ENCODE measurements at places on chromosomes 11 and 22.

GRCh38 chr11:114194702-114195101 is 101.5 kb upstream of the NNMT start:
- no peak for DNase-seq

DNA sequence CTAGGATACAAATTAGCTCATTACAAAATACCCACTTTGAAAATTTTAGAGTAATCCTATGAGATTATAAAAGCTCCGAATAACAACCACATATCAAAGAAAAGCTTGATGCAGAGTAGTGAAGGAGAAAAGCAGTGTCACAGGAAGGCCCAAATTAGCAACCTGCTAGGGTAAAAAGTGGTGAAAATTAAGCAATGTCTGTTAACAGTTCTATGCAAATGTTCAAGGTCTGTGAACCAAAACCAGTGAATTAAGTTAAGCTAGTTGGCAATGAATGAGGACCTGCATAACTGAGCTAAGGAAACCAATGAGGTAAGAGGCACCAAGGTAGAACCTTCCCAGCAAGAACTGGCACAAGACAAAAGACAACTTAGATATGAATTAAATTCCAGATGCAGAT is 29.6 kb downstream of the PRDM10 start:
- no peak for DNase-seq

DNA sequence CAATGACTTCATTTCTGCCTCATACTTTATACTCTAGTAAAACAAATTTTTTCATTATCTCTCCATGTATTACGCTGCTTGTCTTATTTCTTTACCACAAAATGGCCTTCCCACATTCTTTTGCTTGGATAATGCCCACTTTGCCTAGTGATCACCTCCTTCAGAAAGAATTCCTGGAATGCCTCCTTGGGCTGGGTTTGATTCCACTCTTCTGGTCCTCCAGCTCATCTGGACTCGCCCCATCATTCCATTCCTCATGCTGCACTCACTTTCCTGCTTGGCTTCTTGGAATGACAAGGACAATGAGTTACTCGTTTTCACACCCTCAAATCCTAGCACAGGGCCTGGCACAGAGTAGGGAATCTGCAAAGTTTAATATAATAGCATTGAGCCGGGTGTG is 475.1 kb upstream of the LARGE1 start:
- no peak for DNase-seq

GRCh38 chr11:44190883-44191230 is 95.4 kb downstream of the EXT2 start:
- DNase-seq: no peak

- DNase-seq: no peak
These were observed 129.4 kb downstream of the CCDC34 start for GRCh38 chr11:27233654-27234042.

GRCh38 chr11:72929256-72929655 is 115.0 kb downstream of the ATG16L2 start:
- no peak for DNase-seq

GRCh38 chr22:19797086-19798002 is 36.8 kb downstream of the TBX1 start:
- DNase-seq: no peak

Measured in nephron progenitor cell (in vitro differentiated cells).